ENCODE measurements at places on chromosomes 7 and 10.

DNA sequence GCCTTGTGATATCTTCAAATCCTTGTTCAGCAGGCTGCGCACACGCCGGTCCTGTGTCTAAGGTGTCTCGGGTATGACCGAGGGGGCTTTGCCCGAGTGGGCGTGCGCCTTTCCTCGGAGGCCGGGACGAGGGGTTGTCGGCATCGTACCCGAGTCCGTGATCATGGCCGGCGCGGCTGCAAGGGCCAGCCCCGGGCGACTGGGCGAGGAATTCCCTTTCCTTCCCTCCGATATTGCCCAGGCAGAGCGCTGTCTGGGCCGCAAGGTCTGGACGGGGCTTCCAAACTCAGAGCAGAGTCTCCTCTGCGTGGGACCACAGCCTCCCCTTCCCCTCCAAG is 59.7 kb downstream of the ZNF467 start:
- no peak for DNase-seq

GRCh38 chr10:133343558-133343957 is 3.6 kb upstream of the PRAP1 start:
- no peak for DNase-seq

GRCh38 chr7:134307320-134307719 is 9.4 kb downstream of the SLC35B4 start:
- DNase-seq = no peak

GRCh38 chr10:99506416-99506815 is 26.3 kb upstream of the NKX2-3 start:
- no peak for DNase-seq

DNA sequence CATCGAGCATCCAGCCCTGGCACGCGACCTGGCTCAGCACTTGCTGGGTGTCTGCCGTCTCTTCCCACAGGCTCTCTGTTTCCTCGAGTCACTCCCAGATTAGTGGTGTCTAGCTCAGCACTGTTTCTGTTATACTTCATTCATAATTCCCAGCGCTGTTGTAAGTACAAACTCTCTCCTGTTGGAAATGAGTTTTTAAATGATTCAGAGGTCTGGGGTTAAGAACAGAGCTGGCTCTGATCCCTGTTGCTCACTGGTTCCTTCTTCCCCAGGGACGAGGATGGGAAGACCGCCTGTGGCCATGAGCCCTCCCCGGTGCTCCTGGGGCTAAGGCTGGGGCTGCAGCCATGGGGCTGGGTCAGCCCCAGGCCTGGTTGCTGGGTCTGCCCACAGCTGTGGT is 17.3 kb upstream of the C10orf95 start:
- DNase-seq = no peak

GRCh38 chr10:52952391-52953055 is 179.9 kb upstream of the MBL2 start:
- DNase-seq = no peak

- DNase-seq = no peak
Observed at GRCh38 chr10:69215405-69216171, 4.5 kb upstream of the HKDC1 start.

DNA sequence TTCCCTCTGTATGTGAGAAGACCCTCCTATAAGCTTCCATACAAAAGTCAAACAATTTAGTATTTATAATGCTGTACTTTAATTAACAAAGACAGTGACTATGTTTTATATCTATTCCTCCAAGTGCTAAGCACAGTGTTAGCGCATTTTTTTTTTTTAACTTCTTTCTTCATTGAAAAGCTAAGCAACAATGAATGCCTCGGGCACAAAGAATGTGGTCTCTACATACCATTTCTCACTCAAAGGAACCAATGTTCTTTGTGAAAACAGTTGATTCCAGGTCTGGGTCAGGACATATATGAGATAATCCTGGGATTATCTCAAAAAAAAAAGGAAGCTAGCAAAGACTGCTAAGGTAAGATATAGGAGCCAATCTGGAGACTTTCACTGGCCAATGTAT is 26.2 kb upstream of the REEP3 start:
- no peak for DNase-seq
